Fibroblast of the aortic adventitia (primary cell): ENCODE measurements at places on chromosomes 5 and 9. TPM values are rescaled to one million over a fixed set of nuclear protein-coding genes. Genes with fewer than 3 reads are reported as not detected.
A peak's percentile ranks its signal among the peaks of the same experiment; 100 is the strongest.

DNA sequence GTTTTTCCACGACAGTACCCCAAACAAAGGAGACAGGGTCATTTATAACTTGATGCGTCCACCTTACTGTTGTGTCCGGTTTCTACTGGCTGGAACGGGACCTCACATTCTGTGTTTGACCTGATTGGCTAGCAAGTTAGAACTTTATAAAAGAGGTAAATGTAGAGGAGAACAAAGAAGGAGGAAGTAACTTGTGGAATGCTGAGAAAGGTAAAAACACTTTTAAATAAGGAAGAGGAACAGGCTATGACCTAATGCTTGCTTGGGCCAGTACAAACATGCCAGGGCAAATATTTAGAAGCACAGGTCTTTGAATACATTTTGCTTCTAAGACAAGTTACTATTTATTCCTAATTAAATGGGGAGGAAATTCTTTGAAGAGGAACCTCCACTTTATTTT, 251.6 kb downstream of the KIAA0825 start:
- no peak for DNase-seq

- peak; percentile 98 for DNase-seq
Observed at GRCh38 chr5:17302604-17303003, 85.2 kb downstream of the BASP1 start.

DNA sequence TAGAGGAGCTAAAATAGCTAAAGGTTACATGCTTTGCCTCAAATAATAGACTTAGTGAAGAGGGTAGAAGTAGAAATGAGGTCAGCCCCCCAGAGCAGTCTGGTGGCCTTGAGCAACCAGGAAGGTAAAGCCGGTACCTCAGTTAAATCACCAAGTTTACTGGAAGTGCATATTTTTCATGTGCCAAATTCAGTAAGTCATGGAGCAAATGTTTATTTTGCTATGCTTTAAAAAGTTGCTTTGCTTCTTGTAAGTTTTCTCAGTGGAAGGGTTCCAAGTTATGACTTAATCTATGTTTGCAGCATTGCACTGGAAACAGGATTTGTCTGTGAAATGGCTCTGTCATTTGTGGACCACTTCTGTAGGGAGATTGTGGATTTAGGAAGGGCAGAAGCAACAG, 256.7 kb downstream of the ARRDC3 start:
- peak; percentile 93 for DNase-seq

- DNase-seq: peak; percentile 19
Observed at GRCh38 chr5:126100767-126101166, 322.4 kb upstream of the GRAMD2B start.

DNA sequence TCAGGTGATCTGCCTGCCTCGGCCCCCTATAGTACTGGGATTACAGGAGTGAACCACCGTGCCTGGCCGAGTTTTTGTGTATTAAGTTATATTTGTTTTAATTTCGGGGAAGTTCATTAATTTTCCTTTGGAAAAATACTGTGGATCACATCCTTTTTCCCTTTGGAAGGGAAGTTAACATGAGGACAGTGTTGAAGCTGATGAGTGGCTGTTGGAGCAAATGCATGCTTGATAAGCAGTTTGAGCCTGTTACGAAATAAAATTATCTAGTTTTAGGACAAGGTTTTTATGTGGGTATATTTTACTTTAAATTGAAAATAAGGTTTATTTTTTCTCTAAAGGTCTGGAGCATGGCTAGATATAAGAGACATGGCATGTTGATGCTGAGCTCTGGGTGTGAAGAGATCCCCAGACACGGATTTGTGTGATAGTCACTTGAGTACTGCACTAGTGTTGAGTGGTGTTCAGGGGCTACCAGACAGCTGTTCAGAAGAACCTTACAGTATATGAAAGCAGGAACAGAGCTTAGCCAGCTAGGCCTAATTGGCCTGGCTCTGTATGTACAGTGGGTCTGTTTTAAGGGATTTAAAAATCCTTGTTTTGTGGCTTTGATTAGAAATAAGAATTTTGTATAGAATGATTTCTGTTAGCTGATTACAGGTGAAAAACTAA, 17.4 kb downstream of the LMNB1 start:
- DNase-seq: peak; percentile 14

- no peak for DNase-seq
Observed at GRCh38 chr5:53476531-53477480, 3.6 kb upstream of the FST start.

GRCh38 chr5:153598099-153598498, 107.6 kb downstream of the GRIA1 start:
- DNase-seq: no peak

- no peak for DNase-seq
Observed at GRCh38 chr5:100406640-100407039, 128.5 kb upstream of the FAM174A start.

DNA sequence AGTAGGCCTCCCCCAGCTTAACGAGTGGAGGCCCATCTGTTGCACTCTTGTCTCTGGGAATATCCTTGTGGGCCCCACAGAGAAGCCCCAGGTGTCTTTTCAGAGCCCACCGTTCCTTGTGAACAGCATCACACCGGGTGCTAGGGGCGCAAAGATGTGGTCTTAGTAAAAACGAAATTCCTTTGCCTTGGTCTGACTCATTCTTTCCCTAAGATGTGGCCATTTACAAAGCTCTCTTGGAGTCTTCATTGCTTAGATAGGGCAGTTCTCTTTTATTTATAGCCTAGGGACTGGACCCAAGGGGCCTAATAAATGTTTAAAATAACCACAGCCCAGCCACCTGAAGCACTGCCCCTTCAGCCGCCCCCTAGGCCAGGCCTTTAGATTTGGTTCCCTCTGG, 52.8 kb upstream of the RPL26L1 start:
- DNase-seq: peak; percentile 83

DNA sequence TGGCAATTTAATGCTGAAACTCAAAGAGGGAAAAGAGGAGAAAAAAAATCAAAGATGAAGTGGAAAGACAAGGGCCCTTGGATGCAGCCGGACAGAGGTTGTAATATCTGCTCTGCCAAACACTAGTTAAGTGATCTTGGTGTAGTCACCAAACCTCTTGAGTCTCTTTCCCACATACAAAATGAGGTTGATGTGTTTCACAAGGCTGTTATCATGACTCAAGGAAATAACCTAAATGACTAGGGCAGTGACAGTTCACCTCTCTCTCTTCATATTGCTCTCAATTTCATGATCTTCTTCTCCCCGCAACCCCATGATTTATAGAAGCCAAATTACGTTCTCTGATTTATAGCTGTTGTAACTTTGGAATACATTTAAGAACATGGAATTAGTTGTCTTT, 44.9 kb downstream of the PIK3R1 start:
- no peak for DNase-seq

- peak; percentile 35 for DNase-seq
Observed at GRCh38 chr9:87516222-87516925, 18.7 kb downstream of the DAPK1 start.

DNA sequence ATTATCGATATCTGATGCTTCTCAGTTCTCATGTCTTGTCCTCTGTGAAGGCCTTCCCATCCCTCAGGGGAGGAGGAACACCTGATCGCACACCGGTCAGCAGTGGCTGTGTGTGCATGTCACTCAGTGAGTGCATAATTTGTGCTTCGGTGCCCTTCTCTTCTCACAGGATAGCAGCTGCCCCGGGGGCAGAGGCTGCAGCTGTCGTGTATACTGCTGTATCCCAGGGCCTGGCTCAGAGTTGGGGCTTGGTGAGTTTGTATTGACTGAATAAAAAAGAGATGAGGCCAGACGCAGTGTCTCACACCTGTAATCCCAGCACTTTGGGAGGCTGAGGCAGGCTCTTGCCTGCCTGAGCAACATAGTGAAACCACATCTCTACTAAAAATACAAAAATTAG, 49.7 kb upstream of the NCS1 start:
- no peak for DNase-seq

DNA sequence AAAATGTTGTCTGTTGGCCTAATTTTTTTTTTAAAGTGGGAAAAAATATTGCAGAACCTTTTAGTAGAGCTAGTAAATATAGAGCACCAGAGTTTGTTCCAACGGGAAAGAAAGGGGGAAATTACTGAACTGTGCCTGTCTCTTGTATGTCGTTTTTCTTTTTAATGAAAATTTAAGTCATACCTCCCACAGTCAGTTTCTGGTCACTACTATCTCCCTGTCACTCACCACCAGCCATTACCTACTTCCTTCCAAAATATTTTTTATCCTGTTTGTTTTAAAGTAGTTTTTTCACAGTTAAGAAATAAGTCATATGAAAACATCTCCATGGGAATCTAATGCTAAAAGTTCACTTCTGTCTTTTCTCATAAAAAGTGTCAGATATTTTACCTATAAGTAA, 21.3 kb downstream of the GPR151 start:
- no peak for DNase-seq

DNA sequence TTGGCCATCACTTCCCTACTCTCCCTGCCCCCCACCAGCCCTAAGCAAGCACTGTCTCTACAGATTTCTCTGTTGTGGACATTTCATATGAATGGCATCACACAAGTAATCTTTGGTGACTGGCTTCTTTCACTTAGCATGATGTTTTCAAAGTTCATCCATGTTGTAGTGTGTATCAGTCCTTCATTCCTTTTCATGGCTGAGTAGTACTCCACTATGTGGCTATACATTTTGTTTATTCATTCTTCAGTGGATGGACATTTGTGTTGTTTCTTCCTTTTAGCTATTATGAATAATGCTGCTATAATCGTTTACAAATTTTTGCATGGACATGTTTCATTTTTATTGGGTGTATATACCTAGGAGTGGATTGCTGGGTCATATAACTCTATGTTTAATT, 84.1 kb downstream of the DAP start:
- no peak for DNase-seq

SPINK6 gene
- total RNA-seq: not detected in 2 replicates

LRRC8A gene
- 19.6 and 50.6 TPM in 2 replicates for total RNA-seq

FNIP1 gene
- 99.9 and 125 TPM in 2 replicates for total RNA-seq

PLAA gene
- total RNA-seq: 35.2 and 51.0 TPM in 2 replicates

CLIC3 gene
- 4.3 and 5.2 TPM in 2 replicates for total RNA-seq

CCL21 gene
- total RNA-seq: not detected in 2 replicates

SHB gene
- total RNA-seq: 4.5 and 26.5 TPM in 2 replicates

SPRY4 gene
- total RNA-seq: 1.3 and 13.9 TPM in 2 replicates

SLC6A18 gene
- total RNA-seq: not detected in 2 replicates

PCDHA12 gene
- total RNA-seq: 0.09 and 0.33 TPM in 2 replicates
